Renal cortical epithelial cell (primary cell): ENCODE measurements at places on chromosomes 11 and 22. TPM values are rescaled to one million over a fixed set of nuclear protein-coding genes. Genes with fewer than 3 reads are reported as not detected.

DNA sequence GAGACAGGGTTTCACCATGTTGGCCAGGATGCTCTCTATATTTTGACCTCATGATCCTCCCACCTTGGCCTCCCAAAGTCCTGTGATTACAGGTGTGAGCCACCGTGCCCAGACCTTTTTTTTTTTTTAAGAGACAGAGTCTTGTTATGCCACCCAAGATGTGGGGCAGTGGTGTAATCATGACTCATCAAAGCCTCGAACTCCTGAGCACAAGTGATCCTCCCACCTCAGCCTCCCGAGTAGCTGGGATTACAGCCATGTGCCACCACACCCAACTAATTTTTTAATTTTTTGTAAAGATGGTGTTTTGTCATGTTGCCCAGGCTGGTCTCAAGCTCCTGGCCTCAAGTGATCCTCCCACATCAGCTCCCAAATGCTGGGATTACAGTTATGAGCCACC, 37.9 kb downstream of the IZUMO1R start:
- no peak for DNase-seq

- DNase-seq = no peak
Observed at GRCh38 chr11:27075655-27076054, 35.0 kb downstream of the BBOX1 start.

Gene FIBIN
- total RNA-seq = 7.8 and 24.5 TPM in 2 replicates

Gene DKK3
- 150 and 274 TPM in 2 replicates for total RNA-seq

Gene DCDC1
- total RNA-seq = 0.35 and 6.8 TPM in 2 replicates

Gene CENPM
- total RNA-seq = 1.8 and 10.8 TPM in 2 replicates
